ENCODE measurements at places on chromosomes 5 and 9.

DNA sequence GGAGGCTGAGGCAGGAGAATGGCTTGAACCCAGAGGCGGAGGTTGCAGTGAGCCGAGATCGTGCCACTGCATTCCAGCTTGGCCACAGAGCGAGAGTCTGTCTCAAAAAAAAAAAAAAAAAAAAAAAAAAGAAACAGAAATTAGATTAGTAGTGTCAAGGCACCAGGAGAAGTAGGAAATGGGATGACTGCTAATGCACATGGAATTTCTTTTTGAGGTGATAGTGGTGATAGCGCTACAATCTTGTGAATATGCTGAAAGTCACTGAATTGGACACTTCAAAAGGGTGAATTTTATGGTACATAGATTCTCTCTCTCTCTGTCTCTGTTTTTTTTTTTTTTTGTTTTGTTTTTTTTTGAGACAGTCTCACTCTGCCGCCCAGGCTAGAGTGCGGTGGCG lies 42.1 kb upstream of the SUB1 start:
- DNase-seq = no peak

DNA sequence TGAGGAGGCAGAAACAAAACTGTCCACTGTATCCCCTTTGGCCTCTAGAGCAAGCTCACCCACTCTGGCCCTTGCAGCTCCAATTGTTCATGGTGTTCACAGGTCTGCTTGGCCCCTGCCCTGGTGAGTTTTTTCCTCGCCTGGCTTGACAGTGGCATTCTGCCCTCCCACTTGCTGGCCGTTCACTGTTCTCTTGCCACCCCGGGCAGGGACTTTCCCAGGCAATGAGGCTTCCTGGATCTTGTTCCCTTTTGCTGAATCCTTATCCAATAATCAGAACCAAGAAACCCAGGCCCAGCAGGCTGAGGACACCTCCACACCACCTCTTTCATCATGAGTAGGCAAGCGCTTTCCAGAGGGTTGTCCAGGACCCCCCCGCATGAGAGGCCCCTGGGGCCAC lies 31.2 kb downstream of the ZNF618 start:
- DNase-seq = no peak

GRCh38 chr5:180593446-180594206 lies 2.3 kb upstream of the SCGB3A1 start:
- DNase-seq = no peak

DNA sequence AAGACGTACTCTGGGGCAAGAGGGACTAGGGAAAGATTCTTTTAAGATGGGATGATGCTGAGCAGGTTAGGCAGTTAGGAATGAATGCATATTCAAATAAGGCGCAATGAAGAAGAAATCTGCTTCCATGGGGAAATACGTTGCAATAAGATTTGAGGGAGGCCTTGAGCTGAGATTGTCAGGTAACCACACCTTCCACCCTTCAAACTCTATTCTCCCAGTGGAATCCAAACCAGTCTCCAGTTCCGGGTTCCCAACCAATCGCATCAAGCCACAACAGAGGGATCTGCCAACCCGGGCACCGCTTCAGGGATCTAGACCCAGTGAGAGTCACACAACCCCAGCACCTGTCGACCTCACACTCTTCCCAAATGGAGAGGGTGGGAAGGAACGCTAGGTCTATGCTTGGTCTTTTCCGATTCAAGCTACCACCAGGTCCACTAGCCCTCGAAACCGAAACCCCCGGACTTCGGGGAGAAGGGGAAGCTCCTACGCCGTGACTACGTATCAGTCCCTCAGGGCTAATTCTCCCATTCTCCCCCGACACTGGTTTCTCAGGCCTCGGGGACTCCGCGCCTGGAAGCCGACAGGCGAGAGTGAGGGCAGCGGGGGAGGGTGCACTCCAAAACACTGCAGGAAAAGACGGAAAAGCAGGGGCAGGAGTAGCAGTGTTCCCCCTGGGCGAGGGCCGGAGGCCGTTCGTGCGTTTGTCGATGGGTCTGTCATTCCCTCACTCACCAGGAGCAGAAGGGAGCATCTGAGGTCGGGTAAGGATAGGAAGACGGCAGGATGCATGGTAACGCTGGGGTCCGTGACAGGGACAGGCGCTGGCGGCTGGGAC lies 534 bp downstream of the ERP44 start:
- DNase-seq = peak; percentile 47

DNA sequence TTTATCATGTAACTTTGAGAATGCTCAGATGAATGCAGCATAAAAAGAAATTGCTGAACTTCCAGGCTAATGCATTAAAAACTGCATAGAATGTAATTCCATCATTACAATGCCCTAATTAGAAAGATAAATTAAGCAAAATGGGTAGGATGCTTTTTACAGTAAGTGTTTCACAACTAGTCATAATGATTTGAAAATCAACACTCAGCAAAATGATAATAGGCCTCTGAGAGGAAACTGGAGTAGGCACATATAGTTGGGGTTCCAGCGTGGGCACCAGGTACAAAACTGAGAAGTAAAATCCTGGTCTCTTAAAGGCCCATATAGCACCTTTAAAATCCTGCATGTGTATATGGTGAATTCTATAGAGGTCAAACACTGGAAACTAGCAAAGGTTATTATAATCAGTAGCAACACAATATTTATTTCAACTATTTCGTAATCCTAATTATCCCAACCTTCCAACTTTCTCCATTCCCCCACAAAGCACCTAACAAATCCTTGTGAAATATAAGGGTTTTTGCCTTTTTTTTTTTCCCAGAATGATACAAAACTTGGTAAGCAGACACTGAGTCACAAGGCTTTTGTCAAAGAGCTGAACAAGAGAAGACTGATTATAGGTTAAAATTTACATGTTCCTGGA lies 108.0 kb upstream of the NR5A1 start:
- no peak for DNase-seq

DNA sequence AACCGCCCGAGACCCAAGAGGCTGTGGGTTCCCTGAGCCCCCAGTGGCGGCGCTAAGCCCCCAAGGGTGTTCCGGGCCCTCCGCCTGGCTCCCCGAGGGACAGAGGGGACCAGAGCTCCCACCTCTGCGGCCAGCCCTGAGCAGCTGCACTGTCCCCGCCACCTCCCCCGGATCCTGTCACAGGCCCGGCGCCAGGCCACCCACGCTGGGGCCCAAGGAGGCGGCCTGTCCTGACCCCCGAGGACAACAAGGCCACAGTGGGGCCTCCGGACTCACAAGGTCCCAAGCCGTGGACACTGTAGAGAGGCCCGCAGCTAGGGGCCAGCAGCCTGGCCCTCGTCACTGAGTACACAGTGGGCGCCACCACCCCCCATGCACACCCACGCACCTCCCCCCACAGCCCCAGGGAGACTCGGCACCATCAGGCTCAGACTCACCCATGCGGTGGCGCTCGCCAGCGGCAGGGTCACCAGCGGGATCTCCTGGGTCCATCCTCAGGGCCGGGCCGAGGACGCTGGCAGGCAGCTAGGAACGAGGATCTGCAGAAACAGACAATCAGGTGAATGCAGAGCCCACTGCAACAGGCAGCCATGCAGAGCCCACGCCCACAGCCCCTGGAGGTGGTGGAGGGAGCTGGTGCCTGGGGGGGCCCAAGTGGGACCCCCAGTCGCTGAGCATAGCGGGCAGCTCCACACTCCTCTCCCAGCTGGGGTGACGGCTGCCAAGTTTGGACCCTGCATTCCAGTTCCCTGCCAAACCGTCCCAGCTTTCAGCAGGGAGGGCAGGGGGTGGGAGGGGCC lies 27.9 kb downstream of the EXD3 start:
- no peak for DNase-seq

DNA sequence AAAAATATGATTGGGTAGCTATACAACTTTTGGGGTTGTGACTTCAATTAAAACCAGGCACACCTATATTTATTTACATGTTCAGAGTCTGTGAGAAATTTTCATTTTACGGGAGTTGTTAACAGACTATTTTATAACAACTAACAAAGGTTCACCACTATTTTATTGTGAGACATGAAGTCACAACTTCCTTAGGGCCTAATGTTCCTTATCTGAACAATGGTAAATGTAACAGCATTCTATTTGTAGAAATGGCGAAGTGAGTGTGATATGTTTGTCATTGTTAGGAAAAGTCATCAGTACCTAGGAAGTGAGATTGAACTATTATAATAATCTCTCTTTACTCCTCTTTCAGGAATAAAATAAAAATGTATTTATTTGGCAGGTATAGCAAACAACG lies 67.4 kb downstream of the CSNK1G3 start:
- DNase-seq = no peak

DNA sequence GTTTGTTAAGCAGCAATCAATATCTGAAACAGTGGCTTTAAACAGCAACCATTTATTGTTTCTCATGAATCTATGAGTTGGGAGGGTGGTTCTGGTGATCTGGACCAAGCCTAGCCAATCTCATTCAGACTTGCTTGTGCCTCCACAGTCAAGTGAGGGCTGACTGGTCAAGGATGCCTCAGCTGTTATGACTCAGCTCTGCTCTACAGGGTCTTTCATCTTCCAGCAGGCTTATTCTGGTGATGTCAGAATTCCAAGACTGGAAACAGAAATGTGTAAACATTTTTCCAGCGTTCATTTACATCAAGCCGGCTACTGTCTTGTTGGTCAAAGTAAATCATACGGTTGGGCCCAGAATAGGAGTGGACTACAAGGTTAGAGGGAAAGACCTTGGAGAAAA lies 2.5 kb upstream of the PIP5K1B start:
- DNase-seq = no peak

Data from CD4-positive, alpha-beta T cell treated with Interferon alpha-2 for 1 hour (primary cell).